ENCODE measurements at places on chromosomes 6 and 20.

GRCh38 chr20:50774515-50774914, 20.3 kb upstream of the BCAS4 start:
- no peak for ATAC-seq

DNA sequence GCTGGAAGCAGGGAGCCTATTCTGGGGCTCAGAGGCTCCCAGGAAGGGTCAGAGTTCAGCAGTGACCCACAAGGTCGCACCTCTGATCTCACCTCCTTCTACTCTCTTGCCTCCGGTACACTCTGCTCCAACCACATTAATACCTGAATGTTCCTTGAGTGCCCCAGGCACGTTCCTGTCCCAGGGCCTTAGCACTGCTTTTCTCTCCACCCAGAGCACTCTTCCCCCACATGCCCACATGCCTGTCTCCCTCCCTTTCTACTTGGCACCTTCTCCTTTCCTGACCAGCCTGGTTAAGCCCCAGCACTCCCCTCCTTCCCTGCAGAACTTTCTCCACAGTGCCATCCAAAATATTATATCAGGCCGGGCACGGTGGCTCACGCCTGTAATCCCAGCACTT, 13.4 kb downstream of the KCNB1 start:
- no peak for ATAC-seq

DNA sequence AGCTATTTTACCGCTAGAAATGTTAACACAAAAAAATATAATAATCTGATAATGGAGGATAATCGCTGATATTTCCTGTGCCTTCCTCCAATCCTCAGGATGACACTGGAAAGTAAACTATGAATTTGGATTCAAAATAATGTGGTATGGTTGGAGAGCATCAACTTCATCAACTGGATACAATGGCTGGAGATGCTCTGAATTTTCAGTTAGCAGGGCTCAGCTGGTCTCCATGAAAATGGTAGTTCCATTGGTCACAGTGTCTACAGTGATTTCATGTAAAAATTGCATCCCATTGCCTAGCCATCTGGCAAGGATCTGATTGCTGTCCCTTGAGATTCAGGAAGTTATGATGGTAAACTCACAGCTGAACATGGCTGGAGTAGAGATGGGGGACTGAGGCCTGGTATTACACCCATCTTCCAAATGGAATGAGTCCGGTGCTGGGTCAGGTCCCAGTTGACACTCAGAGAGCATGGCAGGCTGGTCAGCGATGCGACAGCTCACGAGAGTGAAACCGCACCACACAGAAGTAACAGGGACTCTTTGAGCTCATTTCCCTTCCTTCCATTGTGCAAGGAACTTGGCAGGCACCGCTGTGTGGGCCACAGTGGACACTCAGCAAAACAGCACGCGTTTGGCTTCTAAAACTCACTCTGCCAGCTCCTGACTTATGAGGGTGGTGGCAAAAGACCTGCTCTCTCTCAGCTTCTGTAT, 142.4 kb upstream of the TNFAIP3 start:
- peak; percentile 47 for ATAC-seq

GRCh38 chr6:17771609-17772008, 64.9 kb upstream of the NUP153 start:
- no peak for ATAC-seq

Measured in gastroesophageal sphincter (tissue), 4 donors.